ENCODE measurements at places on chromosomes 13 and 19.

- DNase-seq, result no peak
Observed at GRCh38 chr19:50003810-50004419, 21.3 kb downstream of the VRK3 start.

DNA sequence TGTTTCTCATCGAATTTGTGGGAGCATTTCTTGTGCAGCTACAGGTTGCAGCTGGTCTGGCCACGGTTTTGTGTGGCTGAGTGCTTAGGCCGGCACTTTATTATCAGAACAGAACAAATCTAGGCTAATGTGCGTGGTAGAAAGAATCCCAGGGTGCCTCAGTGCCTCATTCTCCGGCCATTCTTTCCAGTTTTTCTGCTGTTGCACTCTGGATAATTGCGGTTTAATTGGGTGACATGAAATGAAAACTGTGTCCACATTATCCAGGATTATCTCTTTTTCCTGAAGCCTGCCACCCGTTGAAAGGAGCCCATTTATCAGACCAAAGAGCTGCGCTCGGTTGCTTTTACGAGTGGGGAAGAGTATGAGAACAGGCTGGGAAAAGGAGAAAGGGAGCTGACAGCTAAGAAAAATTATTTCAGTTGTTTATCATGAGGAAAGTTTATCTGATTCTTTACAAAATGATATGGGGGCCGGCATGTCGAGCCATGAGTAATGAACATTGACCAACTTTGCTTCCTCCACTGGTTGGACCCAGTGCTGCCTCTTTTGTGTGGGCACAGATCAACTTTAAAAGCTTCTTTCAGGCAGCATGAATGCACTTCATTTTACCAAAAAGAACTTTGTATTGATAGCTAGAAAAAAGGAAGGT, 117.0 kb upstream of the SOX21 start:
- DNase-seq, result no peak

- DNase-seq, result no peak
Observed at GRCh38 chr19:3954107-3954506, 16.8 kb downstream of the DAPK3 start.

GRCh38 chr19:8305798-8306197, 2.4 kb downstream of the CD320 start:
- DNase-seq, result no peak

DNA sequence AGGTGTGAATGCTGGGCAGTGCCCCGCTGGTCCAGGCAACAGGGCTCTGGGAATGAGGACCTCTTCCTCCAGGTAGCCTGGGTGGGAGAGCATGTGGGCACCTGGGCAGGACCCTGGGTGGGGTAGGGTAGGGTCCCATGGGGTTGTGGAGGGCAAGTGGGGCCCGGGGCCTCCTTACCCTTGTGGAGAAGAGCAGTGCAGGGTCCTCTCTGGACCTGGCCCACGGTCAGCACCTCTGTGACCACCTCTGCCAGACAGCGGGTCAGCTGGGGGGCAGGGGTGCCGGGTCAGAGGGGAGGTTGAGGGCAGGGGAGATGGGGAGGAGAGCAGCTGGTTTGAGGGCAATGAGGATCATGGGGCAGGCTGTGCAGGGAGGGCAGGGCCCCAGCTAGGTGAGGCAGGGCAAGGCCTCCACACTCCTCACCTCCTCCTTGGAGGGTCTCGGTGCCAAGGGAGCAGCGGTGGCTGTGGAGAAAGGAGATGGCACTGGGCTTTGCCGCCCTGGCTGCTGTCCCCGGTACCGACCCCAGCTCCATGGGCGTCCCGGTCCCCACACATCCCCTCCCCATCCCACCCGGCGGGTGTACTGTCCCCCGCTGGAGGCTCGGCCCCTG, 491 bp downstream of the CCER2 start:
- no peak for DNase-seq

- DNase-seq, result no peak
Observed at GRCh38 chr13:74093691-74094090, 40.5 kb downstream of the KLF12 start.

DNA sequence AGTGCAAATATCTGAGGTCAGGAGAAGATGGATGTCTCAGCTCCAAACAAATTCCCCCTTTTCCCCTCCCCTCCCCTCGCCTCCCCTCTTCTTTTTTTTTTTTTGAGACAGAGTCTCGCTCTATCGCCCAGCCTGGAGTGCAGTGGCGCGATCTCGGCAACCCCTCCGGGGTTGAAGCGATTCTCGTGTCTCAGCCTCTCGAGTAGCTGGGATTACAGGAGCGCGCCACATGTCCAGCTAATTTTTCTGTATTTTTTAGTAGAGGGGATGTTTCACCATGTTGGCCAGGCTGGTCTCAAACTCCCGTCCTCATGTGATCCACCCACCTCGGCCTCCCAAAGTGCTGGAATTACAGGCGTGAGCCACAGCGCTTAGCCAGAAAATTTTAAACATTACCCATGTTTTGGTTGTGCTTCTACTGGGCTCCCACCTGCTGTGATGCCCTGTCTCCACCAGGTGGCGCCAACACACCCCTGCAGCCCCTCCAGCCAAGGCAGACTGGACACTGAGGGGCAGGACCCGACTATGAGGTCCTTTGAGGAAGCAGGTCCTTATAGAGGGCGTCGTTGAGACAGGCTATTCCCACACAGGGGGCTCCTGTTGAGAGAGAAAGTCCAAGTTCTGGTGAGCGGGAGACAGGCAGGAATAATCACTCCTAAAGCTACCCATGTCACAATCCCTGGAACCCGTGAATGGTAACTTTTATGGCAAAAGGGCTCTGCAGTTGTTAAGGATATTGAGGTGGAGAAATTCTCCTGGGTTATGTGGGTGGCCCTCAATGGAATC, 6.3 kb downstream of the ERICH4 start:
- DNase-seq, result peak; percentile 68

DNA sequence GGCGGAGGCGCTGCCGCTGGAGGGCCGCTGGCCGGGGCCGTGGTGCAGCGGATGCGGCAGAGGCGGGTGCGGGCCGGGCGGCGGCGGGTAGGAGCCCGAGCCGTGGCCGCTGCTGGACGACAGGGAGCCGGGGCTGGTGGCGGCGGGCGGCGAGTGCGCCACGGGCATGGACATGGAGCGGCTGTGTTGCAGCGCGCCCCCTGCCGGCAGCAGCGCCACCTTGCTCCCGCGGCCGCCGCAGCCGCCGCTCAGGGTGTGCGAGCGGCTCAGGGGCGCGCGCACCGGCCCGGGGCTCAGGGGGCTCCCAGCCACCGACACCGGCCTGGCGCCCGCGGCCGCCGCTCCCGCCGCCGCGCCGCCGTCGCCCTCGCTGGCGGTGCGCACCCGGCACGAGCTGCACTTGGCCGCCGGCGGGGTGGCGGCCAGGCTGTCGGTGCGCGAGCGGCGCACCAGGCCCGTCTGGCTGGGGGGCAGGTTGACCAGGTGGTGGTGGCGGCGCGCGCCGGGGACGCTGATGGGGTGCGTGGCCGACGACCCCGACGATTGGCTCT, 1.7 kb downstream of the IRS2 start:
- DNase-seq, result peak; percentile 65

GRCh38 chr13:40635315-40635995, 31.0 kb downstream of the FOXO1 start:
- no peak for DNase-seq

GRCh38 chr19:41299046-41299754, 10.8 kb upstream of the CCDC97 start:
- no peak for DNase-seq

DNA sequence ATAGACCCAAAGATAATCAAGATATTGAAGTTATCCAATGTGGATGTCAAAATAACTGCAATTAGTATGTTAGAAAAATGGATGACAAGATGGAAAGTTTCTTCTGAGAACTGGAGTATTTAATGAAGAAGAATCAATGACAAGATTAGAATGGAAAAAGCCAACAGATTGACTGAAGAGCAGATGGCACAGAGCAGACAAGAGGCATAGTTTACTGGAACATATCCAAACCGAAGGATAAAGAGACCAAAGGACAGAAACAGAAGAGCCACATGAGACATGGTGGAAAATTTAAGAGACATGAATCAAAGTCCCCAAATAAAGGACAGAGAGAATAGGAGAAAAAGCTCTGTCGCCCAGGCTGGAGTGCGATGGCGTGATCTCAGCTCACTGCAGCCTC, 89.6 kb upstream of the RXFP2 start:
- DNase-seq, result no peak

DNA sequence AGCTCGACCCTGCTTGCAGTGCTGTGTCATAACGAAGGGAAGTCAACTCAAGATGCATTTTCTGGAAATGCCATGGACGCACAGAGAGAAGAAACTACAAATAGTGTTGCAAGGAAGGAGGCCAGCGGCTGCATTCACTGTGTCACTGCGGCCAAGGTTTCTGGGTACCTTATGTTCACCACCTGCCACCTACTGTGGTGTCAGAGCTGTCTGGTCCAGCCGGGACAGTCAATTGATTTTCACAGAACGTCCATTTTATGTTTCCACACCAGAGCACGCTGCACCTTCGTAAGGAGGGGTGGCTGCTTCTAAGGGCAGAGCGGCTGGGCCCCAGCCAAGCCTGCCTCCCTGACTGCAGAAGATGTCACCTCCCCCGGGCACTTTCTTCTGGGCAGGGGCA, 17.7 kb downstream of the TSHZ3 start:
- DNase-seq, result no peak

GRCh38 chr13:46569456-46569855, 16.5 kb downstream of the LRCH1 start:
- DNase-seq, result no peak

DNA sequence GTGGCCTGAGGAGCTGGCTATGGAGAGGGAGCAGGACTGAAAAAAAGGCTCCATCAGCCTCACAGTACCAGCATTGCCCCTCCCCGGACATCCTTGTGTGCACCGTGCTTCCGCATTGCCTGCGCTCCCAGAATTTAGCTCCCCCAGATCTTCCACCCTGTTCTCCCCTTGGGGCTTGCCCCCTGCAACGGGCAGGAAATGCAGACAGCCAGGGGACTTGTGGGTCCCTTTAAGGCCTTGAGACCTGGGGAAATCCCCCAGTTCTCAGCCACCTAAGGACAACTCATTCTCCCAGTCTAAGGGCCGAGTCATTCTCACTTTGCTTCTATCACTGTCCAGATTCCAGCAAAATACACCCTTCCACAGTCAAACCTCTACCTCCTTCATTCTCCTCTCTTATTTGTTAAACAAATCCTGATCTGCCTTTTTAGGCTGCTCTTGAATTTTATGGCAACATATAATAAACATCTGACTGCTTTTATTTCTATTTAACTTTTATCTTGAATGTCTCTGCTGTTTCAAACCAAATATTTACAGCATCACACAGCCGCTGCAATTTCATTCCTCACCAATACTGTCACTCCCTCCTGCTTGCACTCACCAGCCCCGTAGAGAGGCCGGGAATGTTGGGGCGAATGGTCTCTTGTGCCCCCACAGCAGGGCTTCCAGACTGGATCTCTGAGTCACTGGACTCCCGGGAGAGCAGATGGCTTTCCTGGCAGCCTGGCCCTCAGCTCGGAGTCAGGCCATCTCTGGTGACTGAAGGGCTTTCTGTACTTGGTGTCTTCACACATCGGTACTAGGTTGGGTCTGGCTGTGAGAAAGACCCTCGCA, 221.9 kb downstream of the TSHZ3 start:
- no peak for DNase-seq

- DNase-seq, result no peak
Observed at GRCh38 chr13:51222686-51223559, 725 bp downstream of the FAM124A start.

GRCh38 chr19:13797870-13798269, 2.6 kb downstream of the ZSWIM4 start:
- no peak for DNase-seq

DNA sequence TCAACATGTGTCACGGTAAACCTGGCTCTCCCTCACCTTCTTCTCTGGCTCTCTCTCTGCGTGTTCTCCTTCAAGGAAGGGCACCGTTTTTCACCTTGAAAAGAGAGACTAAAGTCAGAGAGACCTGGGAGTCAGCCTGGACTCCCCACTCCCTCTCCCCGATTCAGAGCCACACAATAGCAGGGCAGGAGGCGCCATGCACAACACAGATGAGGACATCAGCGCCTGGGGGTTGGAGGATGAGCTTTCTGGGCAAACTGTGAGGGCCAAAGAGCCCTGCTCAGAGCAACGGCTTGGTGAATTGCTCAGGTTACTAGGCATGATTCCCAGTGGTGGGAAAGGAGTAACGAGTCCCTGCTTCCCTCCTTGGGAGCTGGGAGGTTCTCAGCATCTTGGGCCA, 32.3 kb downstream of the HSPH1 start:
- DNase-seq, result no peak

DNA sequence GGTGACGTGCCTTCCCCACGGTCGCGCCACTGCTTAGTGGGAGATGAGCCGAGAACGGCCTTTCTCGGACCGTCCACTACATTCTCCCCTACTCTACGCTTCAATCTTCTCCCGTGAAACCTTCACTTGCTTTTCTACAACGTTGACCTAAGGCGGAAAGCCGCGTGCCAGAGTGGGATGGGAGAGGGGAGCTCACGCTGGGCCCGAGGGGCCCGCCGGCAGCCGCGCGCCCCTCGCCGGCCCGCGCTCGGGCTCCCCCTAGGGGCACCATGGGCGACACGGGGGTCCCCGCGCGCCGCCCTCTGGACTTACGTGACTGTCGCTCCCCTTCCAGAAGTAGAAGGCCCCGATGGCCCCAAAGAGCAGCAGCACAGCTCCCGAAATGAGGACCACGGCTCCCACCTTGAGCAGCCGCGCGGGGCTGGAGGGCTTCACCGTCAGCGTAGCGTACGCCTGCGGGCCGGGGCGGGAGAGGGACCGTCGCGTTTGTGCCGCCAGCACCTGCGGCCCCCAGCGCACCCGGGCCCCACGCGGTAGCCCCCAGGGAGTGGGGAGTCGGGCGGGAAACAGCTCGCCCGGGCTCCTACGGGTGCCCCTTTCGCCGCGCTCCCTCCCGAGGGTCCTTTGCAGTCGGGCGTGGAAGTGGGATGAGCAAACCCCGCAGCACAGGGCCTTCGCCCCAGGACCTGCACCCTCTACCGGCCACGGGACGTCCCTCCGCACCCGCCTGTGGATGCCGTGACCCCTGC, 727 bp downstream of the CNMD start:
- DNase-seq, result no peak
